ENCODE measurements at places on chromosomes 6 and 20. TPM values are rescaled to one million over a fixed set of nuclear protein-coding genes. Genes with fewer than 3 reads are reported as not detected.

RIMS4 gene
- 0.14 TPM for total RNA-seq

GPLD1 gene
- total RNA-seq = 7.7 TPM

NKX2-4 gene
- total RNA-seq = not detected

PI3 gene
- 6.5 TPM for total RNA-seq

ACAT2 gene
- total RNA-seq = 43.0 TPM

TBC1D32 gene
- total RNA-seq = 10.3 TPM

PPP1R14C gene
- 0.42 TPM for total RNA-seq

TSPO2 gene
- 0.38 TPM for total RNA-seq

PPP1R3D gene
- 3.2 TPM for total RNA-seq

CRISP3 gene
- 1.1 TPM for total RNA-seq

SYCP2L gene
- 0.99 TPM for total RNA-seq

SMPD2 gene
- 14.6 TPM for total RNA-seq

NTSR1 gene
- total RNA-seq = 0.09 TPM

RHAG gene
- 2.8 TPM for total RNA-seq

FAM209B gene
- 0.42 TPM for total RNA-seq

RWDD2A gene
- 1.8 TPM for total RNA-seq

ELOVL2 gene
- 0.76 TPM for total RNA-seq

CCR6 gene
- 2.7 TPM for total RNA-seq

OPRM1 gene
- not detected for total RNA-seq

ZNF311 gene
- total RNA-seq = 0.76 TPM

MRPS18A gene
- 49.5 TPM for total RNA-seq

OOEP gene
- total RNA-seq = not detected

RFX6 gene
- total RNA-seq = not detected

BAK1 gene
- 12.8 TPM for total RNA-seq

APOBEC2 gene
- 12.0 TPM for total RNA-seq

SLC17A1 gene
- total RNA-seq = not detected

NMBR gene
- total RNA-seq = not detected

MCCD1 gene
- not detected for total RNA-seq

TP53TG5 gene
- total RNA-seq = 0.24 TPM

C6orf58 gene
- total RNA-seq = 0.05 TPM

BHLHE23 gene
- 0.42 TPM for total RNA-seq

TULP4 gene
- 57.1 TPM for total RNA-seq

IP6K3 gene
- total RNA-seq = 0.28 TPM

GPX5 gene
- not detected for total RNA-seq

CNKSR3 gene
- total RNA-seq = 5.4 TPM

F13A1 gene
- total RNA-seq = 24.3 TPM

SLC22A3 gene
- 0.28 TPM for total RNA-seq

SSTR4 gene
- total RNA-seq = not detected

PROKR2 gene
- not detected for total RNA-seq

TBX18 gene
- total RNA-seq = 0.90 TPM

ADGB gene
- total RNA-seq = 0.24 TPM

CALHM6 gene
- 43.4 TPM for total RNA-seq

PGC gene
- 0.28 TPM for total RNA-seq

HAO1 gene
- 0.05 TPM for total RNA-seq

PHACTR3 gene
- total RNA-seq = 2.9 TPM

MACROD2 gene
- 1.6 TPM for total RNA-seq

LZTS3 gene
- total RNA-seq = 1.1 TPM

PKHD1 gene
- total RNA-seq = 0.05 TPM

PIGT gene
- total RNA-seq = 28.1 TPM

IGF2R gene
- 16.6 TPM for total RNA-seq

BLCAP gene
- 28.4 TPM for total RNA-seq

HLA-E gene
- 303 TPM for total RNA-seq

HNF4A gene
- 0.05 TPM for total RNA-seq

SLC2A4RG gene
- total RNA-seq = 33.4 TPM

MARCKS gene
- 94.5 TPM for total RNA-seq

PTPRK gene
- 26.8 TPM for total RNA-seq

OR2J1 gene
- not detected for total RNA-seq

Data from thymus (tissue), 14 donors.